Stimulated activated CD4-positive, alpha-beta T cell treated with anti-CD3 and anti-CD28 coated beads, TNF-alpha, amount 100 ng/mL, for 1 hour (primary cell): ENCODE measurements at places on chromosomes 5 and 9.

DNA sequence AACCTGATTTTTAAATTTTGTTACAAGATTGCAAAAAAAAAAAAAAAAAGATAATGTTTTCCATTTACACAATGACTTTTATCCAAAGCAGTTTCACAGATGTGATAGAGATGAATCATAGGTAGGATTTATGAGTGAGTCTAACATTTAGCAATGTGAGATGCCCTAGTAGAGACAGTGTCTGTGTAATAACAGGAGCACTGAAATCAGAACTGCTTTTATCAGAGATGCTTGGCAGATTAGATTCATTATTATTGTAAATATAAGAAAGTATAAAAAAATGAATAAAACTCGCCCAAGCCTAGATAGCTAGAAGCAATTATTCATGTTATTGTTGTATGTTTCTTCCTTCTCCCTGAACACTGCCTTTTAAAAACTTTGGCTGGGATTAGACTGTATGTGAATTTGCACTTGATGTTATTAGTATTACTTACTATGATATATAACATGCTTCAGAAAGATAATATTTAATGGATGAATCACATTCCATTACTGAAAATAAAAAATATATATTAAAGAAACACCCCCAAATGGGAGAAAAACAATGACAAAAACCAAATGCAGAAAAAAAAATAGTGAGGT lies 567.3 kb upstream of the KLF4 start:
- DNase-seq, result no peak

DNA sequence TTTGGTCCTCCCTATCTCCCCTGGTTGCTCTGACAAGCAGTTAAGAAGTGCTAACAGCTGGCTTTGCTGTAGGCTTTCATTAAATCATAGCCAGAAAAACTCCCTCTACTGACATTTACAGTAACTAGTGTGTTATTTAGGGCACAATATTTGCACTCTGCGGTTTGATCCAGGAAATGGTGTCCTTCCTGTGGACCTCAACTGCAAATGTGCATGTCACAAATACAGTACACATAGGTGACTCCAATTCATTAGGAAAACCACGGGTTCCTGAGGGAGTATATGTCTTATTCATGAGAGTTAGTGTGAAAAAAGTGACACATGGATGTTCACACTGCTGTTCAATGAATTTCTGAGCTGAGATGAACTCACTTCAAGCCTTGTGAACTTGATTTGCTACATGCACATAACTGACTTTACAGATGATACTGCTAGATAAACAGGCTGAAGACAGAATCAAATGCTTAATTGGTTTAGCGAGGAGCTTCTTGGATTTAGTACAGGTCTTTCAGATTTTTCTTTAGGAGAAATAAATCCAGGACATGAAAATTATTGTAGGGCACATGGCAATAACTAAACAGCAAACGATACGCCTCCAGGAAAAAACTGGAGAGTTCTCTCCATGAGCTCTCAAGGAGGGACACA lies 281.5 kb downstream of the EFNA5 start:
- no peak for DNase-seq

DNA sequence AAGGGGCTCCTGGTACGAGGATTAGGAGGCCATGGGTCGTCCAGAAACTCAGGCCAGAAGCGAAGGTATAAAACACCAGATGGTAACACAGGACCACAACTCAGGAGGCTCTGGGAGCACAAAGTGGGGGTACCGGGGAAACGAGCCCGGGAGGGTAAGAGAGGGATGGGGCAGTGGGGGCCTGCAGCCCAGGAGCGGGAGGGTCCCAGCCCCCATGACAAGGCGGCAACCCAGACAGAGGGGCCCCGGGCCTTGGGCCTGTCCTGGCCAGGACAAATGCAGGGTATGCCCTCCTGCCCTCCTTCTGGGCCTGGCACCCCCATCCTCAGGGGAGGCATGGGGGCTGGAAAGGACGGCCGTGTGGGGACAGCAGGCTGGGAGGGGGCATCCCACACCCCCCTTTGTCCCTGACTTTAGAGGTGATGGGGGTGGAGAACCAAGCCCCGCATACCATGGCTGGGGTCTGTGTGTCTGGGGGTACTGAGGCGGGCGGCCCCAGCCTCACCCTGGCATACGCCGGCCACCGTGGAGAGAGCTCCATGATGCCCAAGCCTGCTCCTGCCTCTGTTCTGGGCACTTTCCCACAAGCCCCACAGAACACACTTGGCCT lies 47.0 kb upstream of the EXOC3 start:
- no peak for DNase-seq

DNA sequence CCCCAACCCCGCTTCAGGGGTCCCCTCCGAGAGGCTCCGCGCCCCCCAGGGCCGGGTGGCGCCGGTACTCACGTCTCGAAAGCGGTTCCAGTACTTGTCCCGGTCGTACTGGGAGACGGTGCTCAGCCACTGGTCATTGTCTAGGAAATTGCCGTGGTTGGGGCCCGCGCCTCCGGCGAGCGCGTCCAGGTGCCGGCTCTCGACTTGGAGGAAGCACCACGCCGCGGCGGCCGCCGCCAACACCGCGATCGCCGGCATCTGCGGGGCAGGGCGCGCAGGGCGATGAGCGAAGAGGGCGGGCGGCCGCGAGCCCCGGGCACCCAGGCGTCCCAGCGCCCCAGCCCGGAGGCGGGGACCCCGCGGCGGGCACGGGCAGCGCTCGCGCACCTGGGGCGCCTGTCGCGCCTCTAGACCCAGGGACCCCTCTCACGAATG lies 808 bp downstream of the SPOCK1 start:
- DNase-seq, result no peak

GRCh38 chr5:109191153-109191558 lies 218.6 kb downstream of the PJA2 start:
- DNase-seq, result no peak

GRCh38 chr9:117189121-117189520 lies 225.7 kb downstream of the ASTN2 start:
- no peak for DNase-seq

DNA sequence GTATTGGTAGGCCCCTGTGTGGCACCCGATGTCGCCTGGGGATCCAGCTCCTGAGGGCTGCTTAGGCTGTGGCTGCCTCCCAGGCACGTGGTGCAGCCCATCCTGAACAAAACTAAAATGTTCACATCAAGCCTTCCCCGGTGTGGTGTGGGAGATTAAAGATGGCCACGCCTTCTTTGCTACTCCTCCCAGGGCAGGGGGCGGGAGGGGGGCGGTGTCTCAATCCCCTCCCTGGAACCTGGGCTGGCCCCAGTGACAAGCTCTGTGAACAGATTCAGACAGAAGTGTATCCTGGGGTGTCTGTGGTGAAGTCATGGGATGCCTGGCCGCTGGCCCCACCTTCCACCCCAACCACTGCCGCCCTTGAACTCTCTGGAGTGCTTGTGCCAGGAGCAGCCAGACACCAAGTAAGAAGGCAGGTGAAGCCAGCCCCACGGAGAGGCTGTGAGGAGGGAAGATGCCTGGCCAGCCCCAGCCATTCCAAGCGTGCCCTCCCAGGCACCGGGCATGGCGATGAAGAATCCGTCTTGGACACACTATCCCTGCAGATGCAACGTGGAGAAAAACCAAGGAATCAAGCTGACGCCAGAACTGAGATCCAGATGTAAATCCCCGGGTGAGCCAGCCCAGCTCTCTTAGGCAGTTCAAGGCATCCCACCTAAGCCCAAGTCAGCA lies 75.8 kb downstream of the AK8 start:
- DNase-seq, result no peak

DNA sequence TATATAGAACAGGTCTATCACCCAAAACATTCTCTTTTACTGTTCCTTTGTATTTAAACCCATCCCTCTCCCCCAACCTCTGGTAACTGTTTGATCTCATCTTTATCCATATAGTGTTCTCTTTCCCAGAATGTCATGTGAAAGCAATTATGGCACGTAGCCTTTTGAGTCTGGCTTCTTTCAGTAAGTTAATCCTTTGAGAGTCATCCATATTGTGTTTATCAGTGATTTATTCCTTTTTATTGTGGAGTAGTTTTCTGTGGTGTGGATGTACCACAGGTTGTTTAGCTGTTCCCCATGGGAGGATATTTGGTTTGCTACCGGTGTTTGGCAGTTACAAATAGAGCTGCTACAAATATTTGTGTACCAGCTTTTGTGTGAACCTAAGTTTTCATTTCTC lies 38.0 kb downstream of the HMGXB3 start:
- DNase-seq, result no peak

DNA sequence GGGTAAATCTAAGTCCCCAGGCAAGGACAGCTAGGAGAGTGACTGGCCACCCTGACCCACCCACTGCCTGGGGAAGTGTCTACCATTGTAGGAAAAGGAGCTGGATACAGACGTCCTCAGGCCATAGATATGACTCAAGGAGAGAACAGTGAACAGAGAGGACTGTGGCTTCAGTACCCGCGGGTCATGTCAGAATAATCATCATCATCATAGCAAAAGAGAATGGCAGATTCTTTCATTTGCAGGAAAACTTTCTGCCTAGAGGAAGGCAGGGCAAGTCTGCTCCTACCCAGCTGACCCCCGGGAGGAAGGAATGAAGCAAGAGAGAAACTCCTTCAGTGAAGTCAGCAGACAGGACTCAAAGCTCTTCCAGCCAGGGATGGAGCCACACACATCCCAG lies 52.2 kb upstream of the UBTD2 start:
- no peak for DNase-seq

- no peak for DNase-seq
Observed at GRCh38 chr9:7983490-7983889, 183.9 kb upstream of the DMAC1 start.

GRCh38 chr5:109899163-109899535 lies 209.4 kb downstream of the MAN2A1 start:
- no peak for DNase-seq

DNA sequence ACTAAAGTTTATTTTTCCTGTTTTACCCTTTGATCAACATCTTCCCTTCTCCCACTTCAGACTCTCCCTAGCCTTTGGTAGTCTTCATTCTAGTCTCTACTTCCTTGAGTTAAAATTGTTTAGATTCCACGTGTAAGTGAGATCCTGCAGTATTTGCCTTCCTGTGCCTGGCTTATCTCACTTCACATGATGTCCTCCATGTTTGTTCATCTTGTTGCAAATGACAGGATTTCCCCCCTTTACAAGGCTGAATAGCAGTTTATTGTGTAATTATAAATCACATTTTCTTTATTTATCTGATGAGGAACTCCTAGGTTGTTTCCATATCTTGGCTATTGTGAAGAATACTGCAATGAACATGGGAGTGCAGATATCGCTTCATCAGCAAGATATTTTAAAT lies 461.7 kb downstream of the CHSY3 start:
- DNase-seq, result no peak

DNA sequence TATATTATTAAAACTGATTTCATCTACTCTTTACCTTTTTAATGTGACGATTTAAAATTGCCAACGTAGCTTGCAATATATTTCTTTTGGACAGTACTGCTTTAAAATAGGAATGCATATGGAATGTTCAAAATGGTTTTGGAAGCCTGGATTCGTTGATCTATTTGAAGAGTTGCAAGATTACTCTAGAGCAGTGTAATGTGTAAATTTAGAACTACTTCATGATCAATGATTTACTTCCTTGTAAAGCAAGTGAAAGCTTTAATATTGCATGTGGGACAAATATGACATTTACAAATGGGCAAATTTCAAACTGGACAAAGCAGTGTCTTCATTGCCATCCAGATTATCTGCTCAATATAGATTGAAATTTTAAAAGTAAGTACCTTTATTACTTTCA lies 38.3 kb downstream of the PARP8 start:
- DNase-seq, result no peak

GRCh38 chr9:131727795-131728545 lies 11.9 kb downstream of the RAPGEF1 start:
- DNase-seq, result no peak

DNA sequence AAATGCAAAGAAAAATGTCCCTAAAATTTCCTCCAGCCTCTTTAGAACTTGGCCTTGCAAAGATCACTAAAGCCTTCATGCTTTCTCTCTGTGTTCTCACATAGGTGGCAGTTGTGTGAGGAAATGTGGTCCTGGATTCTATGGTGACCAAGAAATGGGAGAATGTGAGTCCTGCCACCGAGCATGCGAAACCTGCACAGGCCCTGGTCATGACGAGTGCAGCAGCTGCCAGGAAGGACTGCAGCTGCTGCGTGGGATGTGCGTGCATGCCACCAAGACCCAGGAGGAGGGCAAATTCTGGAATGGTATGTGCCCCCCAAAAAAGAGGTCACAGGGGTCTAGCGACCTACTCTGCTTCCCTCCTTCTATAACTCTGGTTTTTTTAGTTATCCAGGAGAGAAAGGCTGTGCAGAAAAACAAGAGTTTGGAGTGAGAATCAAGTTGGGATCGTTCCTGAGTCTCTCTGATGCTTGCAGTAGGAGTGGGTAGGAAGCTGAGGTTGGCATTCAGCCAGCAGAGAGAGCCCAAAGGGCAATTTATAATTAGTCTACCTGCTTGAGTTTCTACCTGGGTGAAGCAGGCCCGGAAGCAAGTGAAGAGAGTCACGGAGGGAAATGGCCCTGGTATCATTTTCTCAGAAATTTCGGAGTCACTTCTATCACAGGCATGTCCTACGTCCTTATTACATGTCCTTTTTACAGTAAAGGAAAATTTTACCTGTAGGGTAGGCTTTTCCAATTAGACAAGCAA lies 97.5 kb downstream of the RFK start:
- no peak for DNase-seq

GRCh38 chr5:170314541-170315095 lies 17.0 kb upstream of the LCP2 start:
- DNase-seq, result no peak

GRCh38 chr5:110973510-110973909 lies 98.0 kb upstream of the TSLP start:
- no peak for DNase-seq

GRCh38 chr9:111407813-111408212 lies 76.4 kb downstream of the ECPAS start:
- DNase-seq, result no peak

GRCh38 chr5:154714266-154714986 lies 40.8 kb upstream of the LARP1 start:
- no peak for DNase-seq

DNA sequence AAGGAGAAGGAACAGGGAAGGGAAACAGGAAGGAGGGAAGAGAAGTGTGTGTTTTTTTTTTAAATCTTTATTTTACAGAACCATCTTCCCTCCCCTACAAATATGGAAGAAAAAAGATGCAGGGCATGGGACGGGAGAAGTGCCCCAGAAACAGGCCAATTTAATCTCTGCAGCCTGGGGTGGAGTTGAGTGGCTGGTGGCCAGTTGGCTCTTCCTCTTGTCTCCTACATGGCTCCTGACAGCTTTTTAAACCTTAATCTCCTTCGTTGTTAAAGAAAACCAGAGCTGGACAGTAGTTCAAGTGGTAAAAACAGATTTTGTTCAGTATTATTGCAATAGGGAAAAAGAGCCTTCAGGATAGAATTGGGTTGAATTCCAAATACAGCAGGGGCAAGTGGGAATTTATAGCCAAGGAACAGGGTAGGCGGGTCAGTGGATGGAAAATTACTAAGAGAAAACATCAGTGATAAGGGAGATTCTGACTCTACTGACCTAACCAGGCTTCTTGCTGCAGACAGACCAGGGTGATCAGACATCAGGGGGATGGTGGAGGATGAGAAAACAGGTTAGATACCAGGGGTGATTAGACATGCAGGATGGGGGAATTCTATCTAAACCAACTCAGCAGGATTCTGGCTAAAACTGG lies 125.1 kb upstream of the CLINT1 start:
- no peak for DNase-seq

GRCh38 chr5:73031839-73032238 lies 76.0 kb downstream of the FCHO2 start:
- DNase-seq, result no peak

- DNase-seq, result no peak
Observed at GRCh38 chr9:77463151-77463550, 185.0 kb downstream of the GNA14 start.

- DNase-seq, result no peak
Observed at GRCh38 chr5:37165761-37166160, 83.4 kb downstream of the CPLANE1 start.
